Regular cardiac myocyte (primary cell): ENCODE measurements at places on chromosomes 12 and 14. TPM values are rescaled to one million over a fixed set of nuclear protein-coding genes. Genes with fewer than 3 reads are reported as not detected.

PRH2 gene
- 0.19 TPM in 1 of 2 replicates, not detected in the other for total RNA-seq

ITGB7 gene
- 0.19 and 0.56 TPM in 2 replicates for total RNA-seq

MANSC1 gene
- total RNA-seq: 1.3 and 1.7 TPM in 2 replicates

C12orf60 gene
- 0.28 and 1.5 TPM in 2 replicates for total RNA-seq

ITGA5 gene
- 290 and 347 TPM in 2 replicates for total RNA-seq

SPX gene
- total RNA-seq: 0.38 and 0.85 TPM in 2 replicates

NYNRIN gene
- 3.5 and 6.8 TPM in 2 replicates for total RNA-seq

SMCO3 gene
- 0.38 and 6.2 TPM in 2 replicates for total RNA-seq

MIPOL1 gene
- 5.9 and 10.7 TPM in 2 replicates for total RNA-seq

KRT78 gene
- total RNA-seq: not detected in 2 replicates

FBLN5 gene
- total RNA-seq: 3.8 and 17.8 TPM in 2 replicates

NANOG gene
- not detected in 2 replicates for total RNA-seq

CLEC7A gene
- not detected in 2 replicates for total RNA-seq

TCHP gene
- total RNA-seq: 8.2 and 11.3 TPM in 2 replicates

PTCSC3 gene
- total RNA-seq: not detected in 2 replicates

CDCA4 gene
- total RNA-seq: 12.4 and 37.6 TPM in 2 replicates

IRAK3 gene
- 3.5 and 18.3 TPM in 2 replicates for total RNA-seq

HOXC12 gene
- not detected in 2 replicates for total RNA-seq

KRT6C gene
- not detected in 2 replicates for total RNA-seq

POC1B gene
- total RNA-seq: 11.5 and 19.4 TPM in 2 replicates

FOXN4 gene
- total RNA-seq: not detected in 2 replicates

SLCO1B1 gene
- not detected in 2 replicates for total RNA-seq

LRRK2 gene
- total RNA-seq: 1.7 and 5.9 TPM in 2 replicates

FAIM2 gene
- total RNA-seq: 0.77 and 1.7 TPM in 2 replicates

BLOC1S1 gene
- 48.2 and 76.1 TPM in 2 replicates for total RNA-seq

TAS2R7 gene
- total RNA-seq: under 0.01 TPM in 1 of 2 replicates, not detected in the other

CMTM5 gene
- 0.28 and 0.58 TPM in 2 replicates for total RNA-seq

PTPRR gene
- 1.2 and 2.8 TPM in 2 replicates for total RNA-seq

INHBE gene
- total RNA-seq: 0.38 and 0.85 TPM in 2 replicates

TMEM106C gene
- total RNA-seq: 128 and 139 TPM in 2 replicates

RPAP3 gene
- total RNA-seq: 12.7 and 22.4 TPM in 2 replicates

GZMB gene
- not detected in 2 replicates for total RNA-seq

MYO1A gene
- under 0.01 TPM in 1 of 2 replicates, not detected in the other for total RNA-seq

TIGAR gene
- 12.4 and 18.6 TPM in 2 replicates for total RNA-seq

EXOC3L4 gene
- total RNA-seq: under 0.01 and 0.56 TPM in 2 replicates

TMEM63C gene
- under 0.01 and 0.56 TPM in 2 replicates for total RNA-seq

ASCL1 gene
- not detected in 2 replicates for total RNA-seq

SERPINA9 gene
- 0.28 and 0.96 TPM in 2 replicates for total RNA-seq

FLVCR2 gene
- 1.5 and 7.9 TPM in 2 replicates for total RNA-seq
